NAMALWA (cell line): ENCODE measurements at places on chromosomes 6 and 20.

DNA sequence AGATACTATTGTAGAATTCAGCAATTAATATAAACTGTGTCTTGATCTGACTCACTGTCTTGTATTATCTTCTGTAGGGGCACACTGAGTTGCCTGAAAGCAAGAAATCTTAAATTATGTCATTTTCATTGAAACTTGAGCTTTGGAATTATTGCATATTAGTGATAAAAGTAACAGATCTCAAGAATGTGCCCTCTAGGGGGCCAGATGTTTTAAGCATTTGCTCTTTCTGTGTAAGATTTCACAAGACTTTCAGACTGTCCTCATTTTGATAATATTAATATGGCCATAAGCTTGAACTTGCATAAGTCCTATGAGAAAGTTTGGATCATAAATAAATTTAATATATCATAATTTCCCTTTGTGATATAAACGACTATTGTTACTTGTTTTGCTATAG, 55.5 kb upstream of the MYO6 start:
- peak; percentile 29 for DNase-seq

DNA sequence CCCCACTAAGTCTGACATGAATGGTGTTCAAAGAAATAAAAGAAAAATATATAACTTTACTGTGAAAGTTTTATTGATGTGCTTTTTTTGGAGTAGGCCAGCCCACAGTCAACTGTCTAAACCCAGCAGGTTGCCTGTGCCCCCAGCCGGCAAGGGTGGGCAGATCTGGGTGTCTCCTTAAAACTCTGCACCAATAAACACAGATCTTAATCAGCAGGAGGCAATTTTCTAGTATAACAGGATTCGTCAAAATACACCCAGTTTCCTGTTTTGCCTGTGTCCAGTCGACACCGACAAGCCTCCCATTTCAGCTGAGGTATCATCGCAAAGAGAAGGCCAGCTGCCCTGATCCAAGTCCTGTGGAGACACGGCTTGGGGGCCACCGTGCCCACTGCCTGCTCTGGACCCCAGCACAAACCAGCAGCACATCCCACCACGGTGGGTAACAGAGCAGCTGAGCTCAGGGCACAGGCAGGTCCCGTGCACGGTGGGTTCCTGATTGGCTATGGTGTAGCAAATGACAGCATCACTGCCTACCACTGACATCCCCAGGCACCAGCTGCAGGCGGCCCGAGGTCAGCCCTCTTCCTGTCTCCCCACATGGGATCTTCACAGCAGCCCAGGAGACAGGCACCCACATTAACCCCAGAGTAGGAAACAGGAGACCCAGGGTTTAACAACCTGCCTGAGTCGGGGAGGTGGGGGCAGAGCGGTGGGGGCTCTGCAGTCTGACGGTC, 15.7 kb downstream of the BMP7 start:
- peak; percentile 73 for DNase-seq

GRCh38 chr20:43776691-43777090, 49.9 kb upstream of the GTSF1L start:
- DNase-seq = no peak

- DNase-seq = peak; percentile 59
Observed at GRCh38 chr6:97440590-97441176, 157.7 kb upstream of the MMS22L start.

GRCh38 chr6:5167501-5167900, 82.4 kb downstream of the PPP1R3G start:
- no peak for DNase-seq

- no peak for DNase-seq
Observed at GRCh38 chr20:37377346-37378081, 31.6 kb downstream of the SRC start.
